ENCODE measurements at places on chromosomes 12 and 14.

DNA sequence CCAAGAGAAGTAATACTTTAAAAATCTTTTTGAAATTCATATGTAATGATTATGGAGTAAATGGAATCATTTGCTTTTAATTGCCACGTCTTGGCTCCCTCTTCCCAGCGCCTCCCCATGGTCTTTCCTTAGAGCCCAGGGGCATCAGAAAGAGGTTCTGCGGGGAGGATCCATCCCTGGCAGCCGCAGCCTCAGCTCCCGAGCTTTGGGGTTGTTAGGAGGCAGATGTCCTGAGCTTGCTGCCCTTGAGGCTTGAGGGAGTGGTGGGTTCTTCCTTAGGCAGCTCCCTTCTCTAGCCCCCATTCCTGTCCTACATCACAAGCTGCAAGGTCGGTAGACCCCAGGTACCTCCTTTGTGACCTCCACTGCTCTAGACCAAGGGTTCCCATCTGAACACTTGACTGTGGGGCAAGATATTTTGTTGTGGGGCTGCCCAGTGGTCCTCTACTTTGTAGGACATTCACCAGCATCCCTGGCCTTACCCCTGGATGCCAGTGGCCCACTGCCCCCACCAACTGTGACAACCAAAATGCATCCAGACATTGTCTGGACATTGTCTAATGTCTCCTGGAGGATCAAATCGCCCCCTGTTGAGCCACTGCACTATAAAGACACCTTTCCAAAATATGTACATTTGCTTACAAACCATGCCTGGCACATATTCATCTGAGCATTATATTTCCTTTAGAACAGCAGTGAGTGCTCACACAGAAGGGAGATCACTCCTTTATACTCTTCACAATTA lies 6.3 kb downstream of the PPP2R5C start:
- H3K36me3 ChIP-seq, result peaks cover 50% of the 10 kb centered on the region
- H3K4me1 ChIP-seq, result peaks cover 50% of the 10 kb centered on the region
- no peak for DNase-seq
- H3K4me3 ChIP-seq, result no peak overlapping the region

GRCh38 chr14:68984686-68985085 lies 5.6 kb upstream of the ACTN1 start:
- peaks cover 31% of the 10 kb centered on the region for H3K4me1 ChIP-seq
- no peak overlapping the region for H3K27ac ChIP-seq
- no peaks in the 10 kb centered on the region for H3K36me3 ChIP-seq
- H3K4me3 ChIP-seq, result no peak overlapping the region
- H3K27me3 ChIP-seq, result peaks cover 3% of the 10 kb centered on the region

DNA sequence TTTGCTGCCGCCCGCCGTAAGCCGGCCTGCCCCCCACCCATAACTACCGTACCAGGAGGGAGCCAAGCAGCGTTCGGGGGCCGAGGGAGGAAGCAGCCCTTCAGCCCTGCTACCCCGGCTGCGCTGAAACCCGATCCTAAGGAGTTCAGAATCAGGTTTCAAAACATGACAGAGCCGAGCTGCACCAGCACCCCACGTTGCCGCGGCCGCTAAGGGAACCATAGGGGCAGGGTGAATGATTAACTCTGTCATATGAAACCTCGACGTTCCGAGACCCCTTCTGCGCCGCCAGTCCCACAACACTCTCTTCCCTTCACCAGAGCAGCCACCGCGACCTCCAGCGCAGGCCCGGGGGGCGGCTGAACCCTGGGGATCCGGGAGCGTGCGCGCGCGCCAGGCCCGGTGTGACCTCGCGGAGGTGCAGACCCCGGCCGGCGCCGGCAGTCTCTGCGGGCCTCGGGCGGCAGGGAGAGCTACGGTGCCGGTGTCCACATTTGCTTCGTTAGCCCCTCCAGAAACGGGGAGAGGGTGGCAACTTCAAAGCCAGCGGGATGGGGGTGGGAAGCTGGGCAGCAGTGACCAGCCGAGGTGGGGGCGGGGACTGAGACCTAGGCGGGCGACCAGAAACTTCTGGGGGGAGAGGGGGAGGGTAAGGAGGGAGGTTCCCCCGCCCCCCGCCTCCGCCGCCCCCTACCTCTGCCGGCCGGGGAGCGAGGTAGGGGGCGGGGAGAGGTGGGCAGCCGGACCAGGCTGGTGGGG lies 1.6 kb downstream of the SIX4 start:
- H3K36me3 ChIP-seq, result no peaks in the 10 kb centered on the region

GRCh38 chr14:106094654-106095189 lies 568.3 kb downstream of the TMEM121 start:
- H3K36me3 ChIP-seq, result no peaks in the 10 kb centered on the region
- no peak overlapping the region for H3K27ac ChIP-seq

DNA sequence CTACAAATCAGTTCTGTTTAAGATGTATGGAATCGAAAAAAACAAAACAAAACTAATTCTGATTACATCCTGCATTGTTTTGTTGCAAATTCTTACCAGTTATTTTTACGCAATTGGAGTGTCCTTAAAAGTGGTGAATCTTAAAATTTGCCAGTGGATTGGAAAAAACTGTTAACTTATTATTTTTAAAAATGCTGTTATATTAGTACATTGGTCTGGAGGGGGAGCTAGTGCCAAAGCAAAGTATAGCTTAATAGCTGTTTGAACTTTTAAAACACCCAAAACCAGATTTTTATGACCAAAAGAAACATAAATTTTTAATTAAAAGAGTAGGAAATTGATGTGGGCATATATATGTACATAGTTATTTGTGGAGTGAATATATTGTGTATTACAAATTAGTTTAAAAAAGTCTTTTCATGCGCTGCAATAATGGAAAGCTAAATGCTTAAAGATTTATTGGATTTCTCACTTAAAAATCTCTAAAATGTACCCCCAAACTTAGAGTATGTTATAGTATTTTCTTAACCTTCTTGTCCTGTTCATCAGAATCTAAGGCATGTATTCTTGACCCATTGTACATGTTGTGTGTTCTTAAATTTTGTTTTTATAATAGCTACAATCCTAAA lies 2.5 kb downstream of the FUT8 start:
- H3K4me3 ChIP-seq, result peak overlapping the region; percentile 96
- H3K27me3 ChIP-seq, result no peaks in the 10 kb centered on the region
- peaks cover 14% of the 10 kb centered on the region for H3K36me3 ChIP-seq
- no peak for DNase-seq
- H3K4me1 ChIP-seq, result peaks cover 47% of the 10 kb centered on the region

GRCh38 chr12:14803830-14804160 lies 325 bp downstream of the C12orf60 start:
- DNase-seq, result no peak
- H3K36me3 ChIP-seq, result peaks cover 12% of the 10 kb centered on the region
- H3K27ac ChIP-seq, result no peak overlapping the region

DNA sequence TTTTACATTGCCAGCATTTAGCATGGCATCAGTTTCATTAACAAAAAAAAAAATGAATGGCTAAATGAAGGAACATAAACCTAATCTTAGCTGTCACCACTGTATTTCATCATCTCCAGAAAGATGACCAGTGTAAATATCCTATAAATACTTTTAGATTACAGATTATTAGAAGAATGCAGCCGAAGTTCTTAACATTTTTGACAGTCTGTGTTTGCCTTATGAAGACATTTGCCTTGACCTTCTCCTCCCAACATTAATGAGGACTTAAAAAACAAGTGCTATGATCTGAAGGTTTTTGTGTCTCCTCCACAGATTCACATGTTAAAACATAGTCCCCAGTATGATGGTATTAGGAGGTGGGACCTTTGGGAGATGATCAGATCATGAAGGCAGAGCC lies 253.0 kb downstream of the SNAPC1 start:
- no peak overlapping the region for H3K4me3 ChIP-seq
- no peaks in the 10 kb centered on the region for H3K36me3 ChIP-seq
- no peak overlapping the region for H3K27ac ChIP-seq
- H3K4me1 ChIP-seq, result no peaks in the 10 kb centered on the region
- no peak for DNase-seq
- peaks cover 21% of the 10 kb centered on the region for H3K27me3 ChIP-seq

DNA sequence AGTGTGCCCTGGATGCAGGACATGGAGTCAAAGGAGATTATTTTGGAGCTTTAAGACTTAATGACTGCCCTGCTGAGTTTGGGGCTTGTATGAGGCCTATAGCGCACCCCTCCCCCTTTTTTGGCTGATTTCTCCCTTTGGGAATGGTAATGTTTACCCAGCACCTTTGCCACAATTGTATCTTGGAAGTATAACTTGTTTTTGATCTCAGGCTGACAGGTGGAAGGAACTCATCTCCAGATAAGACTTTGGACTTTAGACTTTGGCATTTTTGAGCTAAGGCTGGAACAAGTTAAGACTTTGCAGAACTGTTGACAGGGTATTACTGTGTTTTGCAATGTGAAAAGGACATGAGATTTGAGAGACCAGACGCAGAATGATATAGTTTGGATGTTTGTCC lies 110.5 kb downstream of the DERA start:
- H3K27ac ChIP-seq, result no peak overlapping the region
- no peak for DNase-seq
- H3K4me1 ChIP-seq, result no peaks in the 10 kb centered on the region
- H3K27me3 ChIP-seq, result no peaks in the 10 kb centered on the region
- peaks cover 64% of the 10 kb centered on the region for H3K36me3 ChIP-seq

DNA sequence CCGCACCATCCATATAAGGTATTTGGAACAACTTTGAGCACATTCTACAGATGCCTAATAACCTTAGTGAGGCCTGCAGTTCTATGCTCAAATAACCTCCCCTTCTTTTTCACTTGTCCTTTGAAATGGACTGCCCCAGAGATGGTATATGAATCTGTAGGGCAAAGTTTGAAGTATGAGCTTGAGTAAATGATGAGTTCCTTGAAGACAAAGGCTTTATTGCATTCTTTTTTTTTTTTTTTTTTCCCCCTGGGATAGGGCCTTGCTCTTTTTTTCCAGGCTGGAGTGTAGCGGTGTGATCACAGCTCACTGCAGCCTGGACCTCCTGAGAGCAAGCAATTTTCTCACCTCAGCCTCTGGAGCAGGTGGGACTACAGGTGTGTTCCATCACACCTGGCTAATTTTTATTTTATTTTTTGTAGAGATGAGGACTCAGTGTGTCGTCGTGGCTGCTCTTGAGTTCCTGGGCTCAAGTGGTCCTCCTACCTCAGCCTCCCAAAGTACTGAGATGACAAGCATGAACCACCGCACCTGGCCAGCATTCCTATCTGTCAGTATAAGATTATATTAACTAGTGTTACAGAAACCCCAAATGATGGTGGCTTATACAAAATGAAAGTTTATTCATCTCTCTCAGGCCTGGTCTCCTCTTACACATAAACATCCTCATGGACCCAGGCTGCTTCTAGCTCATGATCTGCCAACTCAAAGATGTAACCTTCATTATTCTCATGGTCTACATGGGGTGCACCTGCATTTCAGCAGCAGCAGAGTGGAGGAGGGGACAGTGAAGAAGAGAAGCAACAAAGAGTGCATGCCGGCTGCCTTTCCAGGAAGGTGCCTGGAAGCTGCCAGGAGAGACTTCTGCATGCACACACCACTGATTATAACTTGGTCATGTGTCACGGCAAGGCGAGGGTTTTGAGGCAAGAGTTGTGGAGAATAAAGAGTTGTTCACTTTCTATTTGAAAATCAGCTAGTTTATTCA lies 101.4 kb downstream of the DUSP16 start:
- peak; percentile 71 for DNase-seq
- peak overlapping the region; percentile 98 for H3K27ac ChIP-seq
- H3K27me3 ChIP-seq, result no peaks in the 10 kb centered on the region
- H3K36me3 ChIP-seq, result peaks cover 57% of the 10 kb centered on the region

DNA sequence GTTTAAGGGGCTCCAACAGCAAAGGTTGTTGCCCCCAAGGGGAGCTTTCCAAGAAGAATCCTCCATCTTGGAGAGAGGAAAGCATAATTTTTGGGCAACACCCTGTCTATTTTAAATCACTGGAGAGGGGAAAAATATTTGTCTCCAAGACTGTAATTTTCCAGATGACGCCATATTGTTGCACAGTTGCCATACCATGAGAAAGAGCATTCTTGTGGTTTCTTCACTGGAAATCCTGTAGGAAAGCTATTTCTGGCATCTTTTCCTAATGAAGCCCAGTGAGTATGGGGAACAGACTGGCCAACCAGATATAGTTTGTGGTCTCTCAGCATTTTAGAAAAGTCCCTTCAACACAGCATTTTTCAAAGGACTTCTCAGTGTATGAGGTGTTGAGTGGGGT lies 88.1 kb upstream of the MANSC4 start:
- DNase-seq, result no peak
- H3K36me3 ChIP-seq, result no peaks in the 10 kb centered on the region
- peaks cover 19% of the 10 kb centered on the region for H3K4me1 ChIP-seq

DNA sequence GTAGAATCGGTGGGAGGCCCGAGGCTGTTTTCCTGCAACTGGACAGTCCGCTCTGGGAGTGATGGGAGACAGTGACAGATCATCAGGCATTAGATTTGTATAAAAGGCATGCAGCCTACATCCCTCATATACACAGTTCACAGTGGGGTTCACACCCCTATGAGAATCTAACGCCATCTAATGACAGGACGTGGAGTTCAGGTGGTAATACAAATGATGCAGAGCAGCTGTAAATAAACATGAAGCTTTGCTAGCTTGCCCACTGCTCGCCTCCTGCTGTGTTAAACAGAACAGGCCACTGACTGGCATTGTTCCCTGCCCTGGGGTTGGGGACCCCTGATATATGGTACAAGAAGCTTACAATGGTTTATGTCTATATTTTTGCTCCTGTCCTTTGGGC lies 179.0 kb downstream of the LRFN5 start:
- H3K27me3 ChIP-seq, result no peaks in the 10 kb centered on the region
- no peaks in the 10 kb centered on the region for H3K4me1 ChIP-seq
- no peak overlapping the region for H3K4me3 ChIP-seq
- no peak for DNase-seq

GRCh38 chr12:80087486-80088213 lies 11.7 kb upstream of the OTOGL start:
- no peak for DNase-seq
- H3K27me3 ChIP-seq, result no peaks in the 10 kb centered on the region
- H3K27ac ChIP-seq, result no peak overlapping the region
- peaks cover 14% of the 10 kb centered on the region for H3K4me1 ChIP-seq
- no peak overlapping the region for H3K4me3 ChIP-seq

- no peaks in the 10 kb centered on the region for H3K4me1 ChIP-seq
- no peaks in the 10 kb centered on the region for H3K36me3 ChIP-seq
- no peak for DNase-seq
- no peak overlapping the region for H3K27ac ChIP-seq
These were observed 121.7 kb upstream of the USP15 start for GRCh38 chr12:62138527-62138926.

DNA sequence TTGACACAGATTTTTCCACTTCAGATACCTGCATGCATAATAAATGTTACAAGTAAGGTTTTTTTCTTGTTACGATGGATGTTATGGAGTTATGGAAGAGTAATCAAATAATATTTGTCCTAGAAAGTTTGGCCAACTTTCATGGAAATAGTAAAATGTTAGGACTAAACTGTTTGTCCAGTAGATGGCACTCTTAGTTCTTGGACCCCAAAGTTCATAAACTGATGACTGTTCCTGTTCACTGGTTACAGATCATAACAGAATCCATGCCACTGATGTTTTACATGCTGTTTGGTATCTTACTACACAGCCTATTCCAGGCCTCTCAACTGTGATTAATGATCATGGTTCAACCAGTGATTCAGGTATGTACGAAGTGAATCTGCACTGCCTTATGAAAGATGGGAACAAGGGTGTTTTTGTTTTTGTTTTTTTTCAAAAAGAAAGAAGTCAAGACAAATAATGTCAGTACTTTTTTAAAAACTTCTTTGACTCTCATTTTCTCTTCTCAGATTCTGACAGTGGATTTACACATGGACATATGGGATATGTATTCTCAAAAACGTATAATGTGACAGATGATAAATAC lies 48.8 kb upstream of the SLCO1C1 start:
- no peaks in the 10 kb centered on the region for H3K27me3 ChIP-seq
- H3K27ac ChIP-seq, result no peak overlapping the region

- no peaks in the 10 kb centered on the region for H3K27me3 ChIP-seq
- peaks cover 27% of the 10 kb centered on the region for H3K4me1 ChIP-seq
- H3K36me3 ChIP-seq, result no peaks in the 10 kb centered on the region
- H3K4me3 ChIP-seq, result peak overlapping the region; percentile 69
- H3K27ac ChIP-seq, result no peak overlapping the region
These were observed 10.3 kb upstream of the KRT1 start for GRCh38 chr12:52690351-52691075.
